Activated naive CD4-positive, alpha-beta T cell (primary cell): ENCODE measurements at places on chromosomes 3 and 15.

DNA sequence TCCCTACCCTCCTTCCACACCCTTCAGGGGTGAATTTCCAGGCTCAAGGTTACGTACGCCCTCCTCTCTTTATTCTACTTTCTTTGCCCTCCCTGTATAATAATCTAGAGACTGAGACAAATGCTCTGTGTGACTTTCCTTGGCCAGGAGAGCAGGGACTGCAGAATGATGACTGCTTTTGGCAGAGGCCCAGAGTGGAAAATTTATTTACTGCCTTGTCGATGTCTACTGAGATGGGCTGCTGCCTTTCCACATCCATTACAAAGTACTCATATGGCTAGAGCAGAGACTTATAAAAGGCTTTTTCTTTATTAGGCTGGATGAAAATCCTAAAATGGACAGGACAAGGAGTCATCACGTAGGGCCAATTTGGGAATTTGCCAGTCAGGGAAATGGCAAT is 576.2 kb downstream of the TUSC7 start:
- DNase-seq, result no peak

DNA sequence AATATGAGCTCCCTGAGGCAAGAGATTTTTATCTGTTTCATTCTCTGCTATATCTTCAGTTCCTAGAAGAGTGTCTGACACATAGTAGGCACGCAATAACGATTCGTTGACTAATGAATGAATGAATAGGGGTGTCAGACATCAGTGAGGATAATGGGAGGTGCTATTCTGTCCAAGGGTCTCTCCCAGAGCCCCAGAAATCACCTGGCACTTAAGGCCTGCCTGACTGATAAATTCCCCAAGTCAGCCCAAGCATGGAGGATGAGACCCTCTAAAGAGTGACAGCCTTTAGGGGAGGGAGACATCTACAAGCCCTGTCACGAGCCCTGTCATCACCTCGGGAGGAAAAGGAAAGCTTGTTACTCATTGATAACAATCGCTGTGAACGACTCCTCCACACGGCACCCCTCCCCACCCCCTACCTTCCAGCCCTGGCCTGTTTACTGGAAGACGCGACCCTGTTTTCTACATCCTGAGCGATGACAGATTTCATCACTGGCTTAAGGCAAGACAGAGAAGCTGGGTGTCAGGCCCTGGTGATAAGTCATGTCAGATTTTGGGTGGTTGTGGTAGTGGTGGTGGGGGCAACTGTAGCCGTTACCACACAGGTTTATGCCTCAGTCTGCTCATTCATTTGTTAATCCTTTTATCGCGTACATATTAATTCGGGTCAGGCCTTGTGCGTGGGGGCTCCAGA is 23.1 kb downstream of the BHLHE40 start:
- DNase-seq, result no peak

- no peak for DNase-seq
Observed at GRCh38 chr3:151305060-151305774, 11.4 kb downstream of the GPR87 start.

DNA sequence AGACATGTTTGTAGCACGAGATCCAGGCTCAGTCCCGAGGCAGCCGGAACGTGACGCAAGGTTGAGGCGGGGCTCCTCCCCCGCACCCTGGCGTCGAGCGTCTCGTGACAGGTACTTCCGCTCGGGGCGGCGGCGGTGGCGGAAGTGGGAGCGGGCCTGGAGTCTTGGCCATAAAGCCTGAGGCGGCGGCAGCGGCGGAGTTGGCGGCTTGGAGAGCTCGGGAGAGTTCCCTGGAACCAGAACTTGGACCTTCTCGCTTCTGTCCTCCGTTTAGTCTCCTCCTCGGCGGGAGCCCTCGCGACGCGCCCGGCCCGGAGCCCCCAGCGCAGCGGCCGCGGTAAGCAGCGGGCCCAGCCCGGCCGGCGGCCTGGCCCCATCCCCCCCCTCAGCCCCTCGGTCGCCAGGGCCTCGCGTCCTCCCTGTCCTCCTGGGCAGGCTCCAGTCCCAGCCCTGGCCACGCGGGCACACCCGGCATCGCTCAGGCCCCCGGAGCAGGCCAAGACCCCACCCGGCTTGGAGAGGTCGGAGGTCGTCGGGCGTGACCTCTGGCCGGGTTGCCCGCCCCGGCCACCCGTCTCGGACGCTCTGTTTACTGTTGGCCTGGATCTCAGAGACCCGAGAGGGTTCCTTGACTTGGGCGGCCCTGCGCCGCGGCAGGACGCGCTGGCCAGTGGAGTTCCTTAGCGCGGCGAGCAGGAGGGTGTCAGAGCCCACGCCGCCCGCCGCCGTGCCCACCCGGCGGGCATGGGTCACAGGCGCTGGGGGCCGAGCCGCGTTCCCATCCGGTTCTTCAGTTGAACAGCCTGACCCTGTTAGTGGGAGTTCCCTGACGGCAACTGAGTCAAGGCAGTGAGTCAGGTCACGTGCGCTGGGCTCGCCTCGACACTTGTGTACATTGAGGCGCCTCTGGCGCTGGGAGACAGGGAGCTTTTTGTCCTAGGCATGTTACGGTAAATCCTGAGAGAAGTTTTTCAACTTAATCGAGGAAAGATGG is at the start of gene RAB7A:
Gene RAB7A, plus strand, starts transcription at position 161 of the 994 bp plus-strand sequence. CDS start 69,185 bp downstream, outside the sequence.
- DNase-seq, result peak; percentile 95

- DNase-seq, result no peak
Observed at GRCh38 chr15:88115486-88116152, 140.9 kb downstream of the NTRK3 start.

- no peak for DNase-seq
Observed at GRCh38 chr3:173983343-173983742, 585.8 kb downstream of the NLGN1 start.

DNA sequence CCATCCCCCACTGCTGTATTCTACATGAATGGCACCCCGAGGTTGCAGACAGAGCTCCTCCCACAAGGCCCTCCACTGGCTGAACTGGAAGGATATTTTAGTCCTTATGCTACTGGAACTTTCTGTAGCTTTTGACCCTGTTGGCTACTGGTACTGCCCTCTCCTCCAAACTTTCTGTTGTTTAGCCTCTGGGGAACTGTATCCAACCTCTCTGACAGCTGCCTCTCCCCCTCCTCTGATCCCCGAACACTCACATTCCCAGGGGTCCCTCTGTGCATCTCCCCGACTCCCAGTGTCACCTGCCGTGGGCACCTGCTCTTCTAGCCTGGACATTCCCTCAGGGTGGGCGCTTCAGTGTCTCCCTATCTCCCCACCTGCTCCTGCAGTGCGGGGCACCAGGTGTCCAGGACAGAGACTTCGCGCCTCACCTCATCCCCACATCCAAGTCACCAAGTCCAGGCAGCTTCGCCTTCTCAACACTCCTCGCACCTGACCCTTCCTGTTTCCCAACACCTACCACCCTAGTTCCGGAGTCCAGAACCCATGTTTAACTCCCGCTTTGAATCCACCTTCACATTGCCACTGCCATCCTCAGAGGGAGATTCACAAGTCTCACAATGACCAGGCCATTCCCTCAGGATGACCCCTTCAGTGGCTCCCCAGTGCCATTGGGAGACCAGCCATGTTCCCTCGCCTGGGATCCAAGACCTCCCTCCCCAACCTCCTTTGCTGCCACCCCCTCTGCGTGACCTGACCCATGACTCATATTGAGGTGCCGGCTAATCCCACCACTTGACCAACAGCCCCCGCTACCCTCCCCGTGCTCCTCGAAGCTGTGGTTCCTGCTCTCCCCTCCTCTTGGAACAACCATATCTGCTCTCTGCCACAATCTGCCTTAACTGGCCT is 34.2 kb downstream of the BDH1 start:
- DNase-seq, result no peak

GRCh38 chr3:135041601-135042000 is 246.5 kb downstream of the EPHB1 start:
- no peak for DNase-seq

DNA sequence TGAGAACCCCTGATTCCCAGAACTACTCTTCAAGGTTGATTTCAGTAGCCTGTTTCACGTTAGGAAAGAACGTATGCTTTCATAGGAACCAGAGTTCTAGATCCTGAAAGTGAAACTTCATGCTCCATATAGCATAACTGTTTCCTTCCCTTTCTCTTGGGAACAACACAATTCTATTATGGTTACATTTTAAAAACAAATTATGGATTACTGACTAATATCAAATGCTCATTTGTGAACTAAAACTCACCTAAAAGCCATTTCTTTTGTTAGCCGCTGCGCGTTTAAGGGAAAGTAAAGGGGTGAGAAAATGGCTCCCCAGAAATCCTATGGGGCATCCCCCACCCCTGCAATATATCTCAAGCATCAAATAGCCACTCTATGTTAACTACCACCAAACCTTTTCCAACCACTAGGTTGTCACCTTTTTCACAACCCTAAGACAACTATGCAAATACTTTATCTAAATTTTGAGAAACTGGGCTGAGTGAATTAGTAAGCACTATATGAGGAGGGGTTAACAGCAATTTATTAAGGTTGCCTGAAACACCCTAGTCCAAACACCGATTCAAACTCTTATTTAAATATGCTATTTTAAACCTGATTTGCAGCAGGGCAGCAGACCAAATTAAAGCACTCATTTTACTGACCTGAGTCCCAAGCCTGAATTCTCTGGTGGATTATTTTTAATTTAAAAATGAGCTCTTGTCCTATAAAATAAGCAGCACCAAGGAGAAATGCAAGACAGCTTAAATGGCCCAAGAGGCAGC is 2.4 kb downstream of the SIAH2 start:
- no peak for DNase-seq

DNA sequence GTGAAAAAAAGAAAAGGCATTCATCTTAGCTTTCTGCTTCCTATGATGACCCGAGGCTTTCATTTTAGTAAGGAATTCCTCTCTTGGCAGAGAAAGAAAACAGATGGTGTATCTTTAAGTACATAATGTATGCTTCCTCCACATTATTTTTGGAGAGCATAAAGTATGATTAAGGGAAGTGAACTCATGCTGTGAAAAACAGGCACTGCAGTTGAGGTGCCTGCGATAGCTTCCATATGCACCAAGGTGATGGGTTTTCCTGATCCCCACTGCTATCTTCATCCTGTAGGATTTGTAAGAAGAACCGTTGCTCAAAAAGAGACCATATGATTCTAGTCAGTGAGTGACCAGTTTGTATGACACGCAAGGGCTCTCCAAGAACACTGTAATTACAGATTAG is 411.5 kb upstream of the MCTP2 start:
- DNase-seq, result no peak

GRCh38 chr15:38868326-38869114 is 303.9 kb upstream of the RASGRP1 start:
- no peak for DNase-seq

DNA sequence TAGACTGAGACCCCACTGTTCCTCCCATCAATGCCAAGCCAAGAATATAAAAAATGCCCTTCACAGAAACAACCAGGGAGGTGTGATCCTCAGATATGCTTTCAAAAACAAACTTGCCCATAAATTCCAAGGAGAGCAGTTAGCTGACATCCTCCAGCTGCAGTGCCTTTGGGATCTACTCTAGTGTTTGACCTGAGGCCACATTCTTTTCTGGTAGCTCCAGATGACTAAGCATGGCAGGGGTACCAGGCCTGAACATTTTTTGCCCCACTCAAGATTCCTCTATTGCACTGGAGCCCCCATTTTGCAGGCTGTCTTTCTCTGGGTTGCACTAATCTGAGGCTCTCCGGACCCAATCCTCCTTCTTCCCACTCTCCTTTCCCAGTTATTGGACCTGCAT is 27.9 kb upstream of the ACP3 start:
- no peak for DNase-seq

GRCh38 chr15:78455749-78456148 is 17.7 kb downstream of the IREB2 start:
- DNase-seq, result no peak

GRCh38 chr3:127097072-127097405 is 95.9 kb upstream of the PRR23E start:
- no peak for DNase-seq

DNA sequence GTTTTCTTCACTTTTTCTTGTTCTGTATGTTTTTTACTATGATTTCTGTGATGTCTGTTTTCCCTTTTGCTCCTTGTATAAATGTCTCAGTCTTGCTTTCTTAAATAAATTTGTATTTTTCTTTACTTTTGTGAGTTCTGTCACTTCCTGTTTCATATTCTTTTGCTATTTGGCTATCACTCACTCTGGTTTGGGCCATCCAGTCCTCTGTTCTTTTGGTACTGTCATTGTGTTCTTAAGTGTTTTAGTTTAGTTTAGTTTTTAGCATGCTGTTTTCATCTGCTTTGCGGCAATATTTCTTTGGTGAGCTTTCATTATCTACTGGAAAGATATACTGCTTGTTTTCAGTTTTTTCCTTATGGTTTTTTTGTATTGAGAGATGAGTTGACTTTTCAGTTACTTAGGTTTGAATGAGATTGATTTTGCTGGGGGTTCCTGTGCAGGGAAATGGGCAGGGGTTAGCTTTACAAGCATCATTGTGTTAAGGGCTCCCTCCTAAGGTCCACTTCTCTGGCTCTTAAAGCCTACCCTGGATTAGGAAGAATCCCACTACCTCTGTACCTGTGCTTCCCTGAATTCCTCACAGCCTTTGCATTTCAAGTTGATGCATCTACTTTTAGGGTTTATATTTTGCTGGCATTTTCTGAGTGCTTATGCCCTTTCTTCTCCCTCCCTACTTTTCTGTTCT is 35.1 kb downstream of the PDCD6IP start:
- no peak for DNase-seq

DNA sequence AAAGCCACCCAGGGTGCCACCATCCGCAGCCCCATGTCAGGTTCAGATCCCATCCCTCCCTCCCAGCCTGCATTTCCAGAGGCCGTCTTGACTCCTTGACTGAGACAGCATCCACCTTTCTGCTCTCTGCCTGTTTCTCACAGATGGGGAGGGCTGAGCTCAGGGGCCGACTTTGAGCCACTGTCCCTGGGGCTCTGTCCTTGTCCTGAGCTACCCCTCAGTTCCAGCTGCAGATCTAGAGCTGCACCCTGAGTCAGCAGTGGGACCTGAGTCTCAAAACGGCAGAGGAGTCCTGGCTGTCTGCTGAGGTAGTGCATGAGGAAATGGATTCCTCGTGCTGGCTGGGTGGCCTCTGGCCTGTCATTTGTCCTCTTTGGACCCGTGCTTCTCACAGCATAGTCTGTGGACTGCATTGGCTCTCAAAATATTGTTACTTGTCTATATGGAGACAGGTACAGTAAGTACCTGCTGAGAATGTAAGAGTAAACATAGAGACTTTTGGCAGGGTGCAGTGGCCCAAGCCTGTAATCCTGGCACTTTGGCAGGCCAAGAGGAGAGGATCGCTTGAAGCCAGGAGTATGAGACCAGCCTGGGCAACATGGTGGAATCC is 22.3 kb downstream of the RPLP1 start:
- no peak for DNase-seq

DNA sequence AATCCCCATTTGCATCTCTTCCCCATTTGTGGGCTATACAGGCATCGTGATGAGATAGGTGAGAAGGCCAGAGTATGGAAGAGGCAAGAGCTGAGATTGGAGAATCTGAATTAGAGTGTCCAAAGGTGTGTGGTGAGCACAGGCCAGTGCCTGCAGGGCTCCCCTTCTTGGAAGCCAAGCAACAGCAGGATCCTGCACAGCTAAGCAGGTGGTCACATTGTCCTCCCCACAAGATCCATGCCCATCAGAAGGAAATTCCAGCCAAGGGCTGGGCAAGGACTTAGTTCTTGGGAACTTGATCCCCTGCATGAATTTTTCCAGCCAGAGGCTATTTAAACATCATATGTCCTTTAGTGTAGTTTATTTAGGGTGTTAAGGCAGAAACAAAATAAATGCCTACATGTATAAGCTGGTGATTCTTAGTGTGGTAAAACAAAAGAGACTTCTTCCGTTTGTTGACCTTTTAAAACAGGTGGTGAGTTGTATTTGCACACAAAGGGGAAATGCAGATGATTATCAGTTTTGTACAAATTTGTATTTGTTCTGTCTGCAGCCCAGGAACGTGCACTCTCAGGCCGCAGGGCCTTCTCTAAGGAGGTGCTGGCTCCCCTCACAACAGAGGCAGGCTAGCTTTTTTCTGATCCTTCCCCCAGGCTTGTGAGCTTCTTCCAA is 110.2 kb downstream of the PLCL2 start:
- no peak for DNase-seq
